ENCODE measurements at places on chromosomes 6 and 20. TPM values are rescaled to one million over a fixed set of nuclear protein-coding genes. Genes with fewer than 3 reads are reported as not detected.

FBXO30 gene
- 1.4 TPM for polyA plus RNA-seq

PBOV1 gene
- polyA plus RNA-seq = not detected

MAN1A1 gene
- polyA plus RNA-seq = 14.7 TPM

CITED2 gene
- polyA plus RNA-seq = 50.8 TPM

TMEM200A gene
- 2.6 TPM for polyA plus RNA-seq

CGAS gene
- 19.9 TPM for polyA plus RNA-seq

MYMX gene
- polyA plus RNA-seq = not detected

DNA sequence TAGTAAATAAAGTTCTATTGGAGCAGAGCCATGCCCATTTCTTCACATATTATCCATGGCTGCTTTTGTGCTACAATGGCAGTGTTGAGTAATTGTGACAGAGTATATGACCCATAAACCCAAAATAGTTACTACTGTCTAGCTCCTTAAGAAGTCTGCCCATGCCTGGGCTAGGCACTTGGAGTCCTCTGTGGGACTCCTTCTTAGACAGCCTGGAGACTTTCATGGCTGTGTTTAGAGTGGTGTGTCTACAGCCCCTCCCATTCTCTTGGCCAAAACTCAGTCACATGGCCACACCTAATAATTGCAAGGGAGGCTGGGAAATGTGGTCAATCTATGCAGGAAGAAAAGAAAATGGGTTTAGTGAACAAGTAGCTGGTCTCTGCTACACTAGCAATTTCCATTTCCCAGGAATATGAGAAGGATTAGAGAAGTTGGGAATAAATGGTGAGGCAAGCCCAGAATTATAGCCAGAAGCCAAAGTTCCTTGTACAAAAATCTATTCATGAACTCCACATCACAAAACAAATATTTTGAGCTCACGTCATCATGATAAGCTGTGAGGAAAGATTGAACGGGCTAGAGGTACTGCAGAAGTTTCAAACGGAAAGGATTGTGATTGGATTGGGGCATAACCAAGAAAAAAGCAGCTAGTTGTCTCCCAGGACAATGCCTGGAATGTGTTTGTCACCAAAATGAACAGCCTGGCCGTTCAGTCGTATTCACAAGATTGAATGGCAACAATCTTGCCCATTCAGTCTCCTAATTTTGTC, 251.8 kb upstream of the PLN start:
- DNase-seq = no peak

DNA sequence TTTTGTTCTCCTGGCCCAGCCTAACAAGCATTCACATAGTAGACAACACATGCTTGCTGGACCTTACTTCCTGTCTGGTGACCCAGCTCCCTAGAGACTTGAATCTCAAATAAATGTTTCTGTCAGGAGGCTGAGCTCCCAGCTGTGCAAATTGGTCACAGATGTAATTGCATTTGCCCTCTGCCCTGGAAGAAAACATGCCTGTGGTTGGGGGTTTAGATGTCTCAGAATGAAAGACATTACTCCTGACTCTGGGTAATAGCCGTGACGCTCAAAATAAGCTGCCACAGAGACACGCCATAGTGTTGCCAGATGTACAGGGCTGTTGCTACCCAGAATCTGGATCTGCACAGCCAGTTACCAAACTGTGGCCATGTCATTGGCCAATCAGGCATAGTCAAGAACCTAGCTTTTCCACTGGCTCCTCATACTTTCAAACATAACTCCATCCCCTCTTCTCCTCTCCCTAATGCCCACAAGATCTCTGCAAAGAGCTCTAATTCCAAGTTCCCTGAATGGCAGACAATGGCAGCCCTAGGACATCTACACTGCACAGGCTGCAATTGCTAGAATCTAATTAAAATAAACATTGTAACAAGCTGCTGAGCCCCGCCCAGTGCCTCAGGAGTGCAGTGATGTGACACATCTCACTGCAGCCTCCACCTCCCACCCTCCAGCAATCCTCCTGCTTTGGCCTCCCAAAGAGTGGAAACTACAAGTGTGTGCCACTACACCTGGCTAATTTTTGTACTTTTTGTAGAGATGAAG, 32.8 kb upstream of the GMPR start:
- no peak for DNase-seq

- DNase-seq = no peak
Measured at GRCh38 chr6:35215665-35216411, 2.1 kb downstream of the SCUBE3 start.

DNA sequence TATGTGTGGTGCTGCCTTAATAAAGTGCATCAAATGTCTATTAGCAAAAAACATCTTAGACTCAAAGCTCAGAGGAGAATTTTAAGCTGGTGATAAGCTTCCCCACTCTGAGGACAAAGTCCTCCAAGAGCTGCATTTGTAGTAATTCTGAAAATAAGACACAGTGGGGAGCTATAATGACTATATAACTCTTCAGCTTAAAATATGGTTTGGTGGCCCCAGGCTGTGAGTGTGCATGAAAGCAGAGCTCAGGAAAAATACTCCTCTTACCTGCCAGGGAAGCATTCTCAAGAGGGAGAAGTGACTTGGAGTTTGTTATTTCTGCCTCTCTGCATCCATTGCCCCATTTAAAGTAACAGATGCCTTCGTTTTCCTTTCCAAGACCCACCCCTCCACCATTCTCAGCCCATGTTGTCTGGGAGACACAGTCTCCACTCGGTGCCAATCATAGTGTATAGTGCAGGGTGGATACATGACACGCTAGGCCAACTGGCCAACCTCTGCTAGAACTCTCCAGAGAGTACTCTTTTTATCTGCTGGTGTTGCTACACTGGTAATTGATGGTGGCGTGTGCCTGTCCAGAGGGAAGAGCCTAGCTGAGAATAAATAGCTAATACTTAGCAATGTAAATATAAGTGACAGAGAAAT, 229.2 kb downstream of the PHF3 start:
- no peak for DNase-seq

GRCh38 chr20:3646651-3647050, 16.5 kb downstream of the GFRA4 start:
- no peak for DNase-seq

GRCh38 chr6:116351101-116351500, 19.6 kb upstream of the DSE start:
- no peak for DNase-seq

- DNase-seq = no peak
Measured at GRCh38 chr6:169763881-169764280, 12.5 kb downstream of the ERMARD start.

DNA sequence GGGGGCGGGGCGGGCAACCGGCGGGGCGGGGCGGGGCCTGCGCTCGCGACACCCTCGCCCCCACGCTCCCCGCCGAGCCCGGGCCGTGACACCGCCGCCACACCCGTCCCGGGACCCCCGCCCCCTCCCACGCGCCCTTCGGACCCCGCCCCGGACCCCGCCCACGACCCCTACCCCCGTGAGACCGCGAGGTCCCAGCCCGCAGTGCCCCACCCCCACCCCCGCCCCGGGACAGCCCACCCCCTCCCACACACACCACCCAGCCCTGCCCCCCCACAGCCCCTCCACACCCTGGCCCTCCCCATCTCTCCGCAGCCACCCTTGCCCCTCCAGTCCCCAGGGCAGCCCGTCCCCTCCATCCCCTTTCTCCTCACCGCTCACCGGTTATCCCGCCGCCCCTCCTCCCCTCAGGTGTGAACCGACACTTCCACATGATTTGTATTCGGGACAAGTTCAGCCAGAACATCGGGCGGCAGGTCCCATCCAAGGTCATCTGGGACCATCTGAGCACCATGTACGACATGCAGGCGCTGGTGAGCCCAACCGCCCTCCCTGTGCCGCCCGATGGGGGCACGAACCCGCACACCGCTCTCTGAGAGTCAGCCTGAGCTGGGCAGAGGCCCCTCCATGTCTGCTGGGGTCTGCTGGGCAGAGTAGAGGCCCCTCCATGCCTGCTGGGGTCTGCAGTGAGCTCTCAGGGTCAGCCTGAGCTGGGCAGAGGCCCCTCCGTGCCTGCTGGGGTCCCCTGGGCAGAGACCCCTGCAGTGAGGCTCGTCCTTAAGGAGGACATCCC, 622 bp downstream of the MRGBP start:
- DNase-seq = no peak

DNA sequence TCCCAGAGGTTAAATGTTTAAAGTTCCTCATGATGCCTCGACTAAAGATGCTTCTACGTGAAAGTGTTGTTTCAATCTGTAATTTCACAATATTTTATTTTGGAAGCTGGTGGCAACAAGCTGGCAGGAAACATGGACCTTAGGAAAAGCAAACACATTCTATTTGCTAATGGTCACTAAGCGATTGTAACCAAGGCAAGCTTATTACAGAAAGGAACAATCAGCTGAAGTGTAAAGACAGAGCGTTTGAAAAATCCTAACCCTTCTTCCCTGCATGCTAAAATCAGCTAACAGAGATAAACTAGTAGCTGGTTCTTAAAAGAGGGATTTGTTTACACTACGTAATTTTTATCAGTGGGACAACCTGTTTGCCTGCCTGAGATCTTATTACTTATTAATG, 50.0 kb downstream of the IL20RA start:
- no peak for DNase-seq

GRCh38 chr6:74756923-74757322, 448.9 kb downstream of the COL12A1 start:
- DNase-seq = no peak

GRCh38 chr6:8944548-8944947, 509.2 kb upstream of the SLC35B3 start:
- DNase-seq = no peak

GRCh38 chr6:53199156-53199555, 50.5 kb upstream of the GCM1 start:
- no peak for DNase-seq

DNA sequence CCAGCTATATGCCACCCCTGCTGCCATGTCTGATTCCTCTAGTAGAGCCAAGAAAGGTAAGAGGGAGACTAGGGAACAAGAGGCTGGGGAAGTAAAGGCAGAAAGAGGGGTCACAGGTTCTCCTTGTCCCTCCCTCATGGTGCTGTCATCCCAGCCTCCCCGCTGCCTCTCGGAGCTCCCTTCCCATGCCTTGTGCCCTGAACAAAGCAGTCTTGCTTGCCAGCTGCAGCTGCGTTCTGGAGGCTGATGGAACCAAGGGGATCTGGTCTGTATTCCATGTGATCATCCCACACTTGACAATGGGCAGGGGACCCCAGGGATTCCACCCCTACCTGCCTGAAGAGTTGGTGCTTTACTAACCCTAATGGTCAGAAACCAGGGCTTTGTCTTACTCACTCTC, 61.4 kb downstream of the DAAM2 start:
- DNase-seq = no peak

DNA sequence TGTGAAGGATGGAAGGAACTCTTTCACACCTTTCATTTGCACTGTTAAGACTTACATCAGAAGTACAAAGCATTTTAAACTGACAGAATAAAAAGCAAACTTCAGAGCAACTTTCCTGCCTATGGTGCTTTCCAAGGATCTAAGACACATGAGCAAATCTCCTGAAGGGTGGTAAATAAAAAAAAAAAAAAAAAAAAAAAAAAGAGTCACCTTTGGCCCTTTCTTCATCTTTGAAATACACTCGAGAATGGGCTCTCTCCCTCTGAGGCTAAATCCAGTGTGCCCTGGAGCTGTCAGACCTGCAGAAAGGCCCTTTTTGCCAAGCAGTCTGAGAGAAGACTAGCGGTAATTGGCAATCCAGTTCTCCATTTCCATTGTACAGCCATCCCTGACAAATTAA, 1113.8 kb upstream of the FLRT3 start:
- no peak for DNase-seq

Data from CD4-positive, alpha-beta memory T cell (primary cell).